Right ventricle myocardium superior (tissue), 1 donor: ENCODE measurements at places on chromosomes 16 and 17. TPM values are rescaled to one million over a fixed set of nuclear protein-coding genes. Genes with fewer than 3 reads are reported as not detected.

GRCh38 chr17:2455956-2456355 lies 55.1 kb upstream of the MNT start:
- no peak for DNase-seq

GRCh38 chr17:5247621-5248020 lies 13.0 kb upstream of the SCIMP start:
- no peak for DNase-seq

Gene NKIRAS2
- total RNA-seq: 43.8 TPM

- DNase-seq: no peak
Observed at GRCh38 chr16:64991001-64991400, 130.9 kb downstream of the CDH11 start.

GRCh38 chr16:17304491-17305119 lies 166.2 kb downstream of the XYLT1 start:
- no peak for DNase-seq

DNA sequence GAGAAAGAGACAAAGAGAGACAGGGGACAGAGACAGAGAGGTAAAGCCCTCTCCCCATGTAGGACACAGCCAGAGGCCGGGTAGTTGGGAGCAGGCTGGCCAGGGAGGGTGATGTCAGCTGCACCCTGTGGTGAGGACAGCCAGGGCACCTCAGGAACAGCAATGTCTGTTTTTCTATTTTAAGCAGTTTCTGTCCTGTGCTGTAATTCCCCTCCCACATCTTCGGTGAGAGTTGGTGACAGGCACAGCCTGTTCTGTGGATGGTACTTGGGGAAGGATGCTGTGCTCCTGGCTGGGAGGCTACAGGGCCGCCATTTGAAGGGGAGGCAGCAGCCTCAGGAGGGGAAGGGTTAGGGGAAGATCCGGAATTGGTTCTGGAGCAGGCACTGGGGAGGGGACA lies 163.5 kb downstream of the SDK2 start:
- DNase-seq: peak; percentile 68

DNA sequence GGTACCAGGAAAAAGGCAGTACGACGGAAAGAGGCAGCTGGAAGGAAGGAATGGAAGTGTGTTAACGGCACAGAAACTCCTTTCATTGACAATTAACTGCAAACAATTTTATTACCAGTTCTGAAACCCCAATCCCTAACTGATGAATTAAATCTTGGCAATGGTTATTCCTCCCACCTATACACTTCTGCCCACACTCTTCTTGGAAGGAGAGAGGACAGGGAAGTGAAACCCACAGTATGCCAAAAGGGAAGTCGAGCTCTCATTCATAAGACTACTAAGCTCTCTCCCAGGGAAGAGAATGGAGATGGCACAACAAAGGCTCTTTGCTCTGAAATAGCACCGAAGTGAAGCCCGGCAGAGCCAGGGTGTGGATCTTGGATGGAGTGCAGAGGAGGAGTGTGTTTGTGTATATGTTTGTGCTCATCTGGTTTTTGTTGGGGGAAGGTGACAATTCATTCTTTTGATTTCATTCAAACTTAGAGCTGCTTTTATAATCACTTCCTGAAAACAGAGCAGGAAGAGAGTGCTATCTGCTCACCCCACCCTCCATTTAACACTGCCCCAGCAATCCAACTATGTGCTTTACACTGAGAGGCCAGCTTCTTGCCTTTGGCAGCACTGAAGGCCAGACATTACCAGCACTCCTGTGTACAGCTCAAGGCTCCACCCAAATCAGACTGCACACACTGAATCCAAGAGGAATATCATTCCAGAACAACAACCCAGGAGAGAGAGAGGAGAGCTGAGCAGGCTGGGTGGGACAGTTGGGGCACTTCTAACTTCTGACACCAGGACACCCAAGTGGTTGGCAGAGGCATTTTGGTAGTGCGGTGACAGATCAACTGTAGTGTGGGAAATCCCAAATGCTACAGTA lies 68.7 kb downstream of the HIC1 start:
- DNase-seq: no peak

DNA sequence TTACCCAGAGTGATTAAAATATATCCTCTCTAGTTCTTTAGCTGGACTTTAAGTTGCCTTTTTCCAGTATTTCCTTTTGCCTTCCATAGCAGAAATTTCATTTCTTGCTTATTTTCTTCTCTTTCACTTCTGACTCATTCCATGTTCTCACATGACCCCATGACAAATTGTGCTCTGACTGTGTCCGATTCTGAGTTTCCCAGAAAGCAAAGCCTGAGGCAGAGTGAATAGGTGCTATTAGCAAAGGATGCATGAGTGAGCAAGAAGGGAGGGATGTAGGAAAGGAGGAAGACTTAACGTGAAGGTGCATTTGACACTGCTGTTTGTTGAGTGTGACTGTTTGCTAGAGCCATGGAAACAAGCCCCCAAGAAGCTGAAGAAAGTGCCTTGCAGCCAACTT lies 82.6 kb upstream of the CNTNAP4 start:
- DNase-seq: no peak

DNA sequence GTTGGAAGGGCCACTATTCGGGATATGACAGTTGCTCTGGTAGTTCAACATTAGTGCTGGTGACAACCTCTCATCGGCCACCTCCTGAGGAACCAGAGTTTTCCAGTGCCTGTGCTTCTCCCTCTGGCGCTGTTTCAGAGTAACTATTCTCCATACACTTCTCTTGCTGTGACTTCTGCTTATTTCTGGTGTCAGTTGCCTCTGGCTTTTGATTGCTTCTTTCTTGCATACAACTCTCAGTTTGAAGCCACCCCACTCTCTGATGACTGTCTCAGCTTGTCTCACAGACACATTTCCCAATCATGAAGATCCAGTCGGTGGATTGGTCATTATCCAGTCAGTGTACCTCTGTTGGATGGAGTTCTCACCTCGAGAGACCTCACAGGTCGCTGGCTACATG lies 3.4 kb upstream of the TM4SF5 start:
- no peak for DNase-seq

DNA sequence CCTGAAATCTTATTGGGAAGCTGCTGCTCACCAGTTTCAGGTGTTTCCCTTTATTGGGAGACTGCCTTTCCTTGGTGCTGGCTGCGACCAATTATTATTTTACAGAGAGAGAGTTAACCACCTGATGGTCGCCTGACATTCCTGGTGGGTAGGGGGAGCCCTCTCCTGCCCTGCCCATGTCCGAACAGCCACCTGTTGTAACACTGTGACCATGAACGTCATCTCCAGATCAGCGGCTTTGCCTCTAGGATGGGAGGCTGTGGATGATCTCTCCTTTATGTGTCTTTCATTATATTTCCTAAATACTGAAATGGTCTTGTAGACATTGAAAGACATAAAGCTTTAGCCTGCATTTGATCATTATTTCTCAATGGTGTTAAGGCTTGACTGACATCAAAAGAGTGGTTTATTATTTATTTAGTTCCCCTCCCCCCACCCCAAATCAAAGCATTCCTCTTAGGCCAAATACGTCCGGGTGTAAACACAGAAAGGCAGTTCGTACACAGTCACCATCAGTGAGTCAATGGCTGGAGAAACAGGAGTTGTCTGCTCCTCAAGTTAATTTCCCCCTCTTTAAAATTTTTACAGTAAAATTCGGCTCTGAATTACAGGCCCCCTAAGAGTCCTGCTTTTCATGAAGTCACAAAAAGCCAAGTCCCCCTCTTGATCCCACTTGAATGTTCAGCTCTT lies 57.8 kb upstream of the CACNG5 start:
- DNase-seq: no peak
